ENCODE measurements at places on chromosomes 5 and 9.

DNA sequence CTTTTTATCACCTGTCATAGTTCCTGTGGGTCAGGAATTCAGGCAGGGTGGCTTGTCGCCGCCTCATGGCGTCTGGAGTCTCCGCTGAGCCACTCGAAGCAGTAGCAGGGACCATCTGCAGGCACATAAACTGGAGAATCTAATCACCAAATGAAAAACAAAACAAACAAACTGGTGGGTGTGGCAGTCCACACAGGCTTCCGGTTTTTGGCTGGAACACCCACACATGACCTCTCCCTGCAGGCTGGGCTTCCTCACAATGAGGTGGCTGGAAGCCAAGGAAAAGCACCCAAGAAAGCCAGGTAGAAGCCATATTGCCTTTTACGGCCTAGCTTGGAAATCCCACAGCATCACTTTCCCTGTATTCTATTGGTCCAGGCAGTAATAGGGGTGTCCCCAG is 197.0 kb downstream of the SYK start:
- DNase-seq, result no peak

DNA sequence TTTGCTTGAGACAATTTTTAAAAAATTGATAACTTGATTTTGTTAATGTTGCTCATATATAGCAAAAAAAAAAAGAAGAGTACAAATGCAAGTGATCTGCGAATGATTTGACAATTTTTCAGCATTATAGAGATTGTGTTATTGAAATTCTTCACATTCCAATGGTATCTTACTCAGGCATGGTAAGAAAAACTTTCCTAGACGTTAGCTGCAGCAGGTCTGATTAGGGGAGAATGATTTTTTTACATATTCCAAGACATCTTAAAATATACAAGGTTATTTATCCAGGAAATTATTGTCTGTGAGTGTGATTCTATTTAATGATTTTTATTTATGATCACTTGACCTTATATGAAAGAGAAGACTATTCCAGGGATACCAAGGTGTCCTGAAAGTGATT is 361.9 kb downstream of the MAT2B start:
- DNase-seq, result no peak

GRCh38 chr5:112436144-112436543 is 17.1 kb upstream of the EPB41L4A start:
- DNase-seq, result no peak

GRCh38 chr9:105908069-105908468 is 213.7 kb downstream of the TMEM38B start:
- DNase-seq, result no peak

- DNase-seq, result no peak
Observed at GRCh38 chr5:68255305-68256120, 40.0 kb downstream of the PIK3R1 start.

DNA sequence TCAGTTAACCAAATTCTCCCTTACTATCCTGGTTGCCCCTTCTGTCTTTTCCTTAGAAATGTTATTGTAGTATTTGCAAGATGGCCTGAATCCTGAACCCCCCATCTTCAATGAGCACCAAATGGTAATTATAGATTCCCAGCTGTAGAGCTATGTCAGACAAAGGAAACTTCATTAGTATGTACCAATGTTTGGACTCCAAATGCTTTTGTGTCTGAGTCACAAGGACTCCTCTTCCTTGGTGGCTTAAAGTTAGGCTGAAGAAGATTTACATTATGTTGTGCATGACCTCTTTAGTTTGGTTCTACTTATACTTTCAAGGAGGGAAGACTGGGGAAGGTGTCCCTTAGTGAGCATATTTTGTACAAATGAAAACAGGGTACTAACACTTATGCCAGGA is 105.9 kb upstream of the CDKN2B start:
- DNase-seq, result no peak

DNA sequence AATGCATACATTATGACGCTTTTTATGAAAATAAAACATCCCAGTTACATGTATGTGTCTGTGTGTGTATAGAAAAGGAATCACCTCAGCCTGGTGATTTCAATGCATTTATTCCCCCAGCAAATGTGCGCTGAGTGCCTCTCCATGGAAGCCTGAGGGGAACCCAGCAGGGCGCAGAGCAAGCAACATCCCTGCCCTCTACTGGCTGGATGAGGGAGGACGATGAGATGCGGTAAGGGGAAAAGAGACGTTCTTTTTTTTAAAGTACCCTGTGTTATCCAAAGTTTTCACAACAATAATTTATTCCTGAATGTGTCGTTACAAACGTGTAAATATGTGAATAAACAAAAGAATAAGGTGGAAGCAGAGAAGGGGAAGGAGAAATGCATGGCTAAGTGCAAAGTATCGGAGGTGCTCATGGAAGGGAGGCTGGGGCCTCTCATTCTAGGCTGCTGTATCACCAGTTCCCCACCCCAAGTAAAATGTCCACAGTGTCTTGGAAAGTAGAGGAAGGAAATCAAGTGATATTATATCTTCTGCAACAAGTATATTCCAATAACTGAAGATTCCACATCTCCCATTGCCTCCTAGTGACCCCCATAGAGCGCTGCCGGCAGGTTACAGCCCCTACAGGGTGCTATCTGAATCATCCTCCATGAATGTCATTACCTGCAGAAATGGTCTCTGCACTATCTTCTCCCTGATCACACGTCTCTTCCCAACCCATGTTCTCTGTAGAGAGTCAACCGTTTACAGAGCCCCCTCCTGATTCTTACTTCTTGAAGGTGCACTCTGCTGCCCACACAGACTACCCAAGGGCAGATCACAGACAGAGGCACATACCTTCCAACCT is 13.0 kb upstream of the ABLIM3 start:
- DNase-seq, result peak; percentile 63

DNA sequence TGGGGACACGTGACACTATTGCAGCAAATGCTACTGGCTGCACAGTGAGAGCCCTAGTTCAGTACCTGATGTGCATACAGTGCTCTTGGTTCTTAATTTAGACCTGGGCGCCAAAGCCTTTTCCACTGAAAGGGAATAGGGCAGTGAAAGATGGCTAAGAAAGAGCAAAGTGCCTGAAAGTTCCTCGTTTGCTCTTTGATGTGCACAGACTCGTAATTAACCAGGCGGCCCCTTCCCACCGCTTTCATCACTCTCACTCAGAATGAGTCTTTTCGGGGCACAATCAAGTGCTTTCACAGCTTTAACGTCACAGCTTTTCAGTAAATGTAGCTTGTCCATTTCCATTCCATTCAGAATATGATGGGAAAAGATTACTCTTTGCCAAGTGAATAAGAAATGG is 116.6 kb upstream of the ADRA1B start:
- no peak for DNase-seq

DNA sequence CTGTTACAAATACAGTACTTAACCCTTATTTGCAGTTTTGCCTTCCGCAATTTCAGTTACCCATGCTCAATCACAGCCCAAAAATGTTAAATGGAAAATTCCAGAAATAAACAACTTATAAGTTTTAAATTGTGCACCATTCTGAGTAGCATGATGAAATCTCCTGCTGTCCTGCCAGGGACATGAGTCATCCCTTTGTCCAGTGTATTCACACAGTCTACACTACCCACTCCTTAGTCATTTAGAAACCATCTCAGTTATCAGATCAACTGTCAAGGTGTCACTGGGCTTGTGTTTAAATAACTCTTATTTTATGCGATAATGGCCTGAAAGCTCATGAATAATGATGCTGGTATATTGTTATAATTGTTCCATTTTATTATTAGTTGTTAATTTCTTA is 95.8 kb downstream of the PLCXD3 start:
- no peak for DNase-seq

GRCh38 chr5:169764018-169764378 is 126.9 kb downstream of the DOCK2 start:
- DNase-seq, result no peak

- no peak for DNase-seq
Observed at GRCh38 chr9:109627042-109627441, 128.9 kb upstream of the PTPN3 start.

GRCh38 chr5:178216088-178216534 is 11.8 kb downstream of the HNRNPAB start:
- DNase-seq, result no peak

GRCh38 chr9:110750272-110750671 is 81.7 kb downstream of the MUSK start:
- DNase-seq, result no peak

DNA sequence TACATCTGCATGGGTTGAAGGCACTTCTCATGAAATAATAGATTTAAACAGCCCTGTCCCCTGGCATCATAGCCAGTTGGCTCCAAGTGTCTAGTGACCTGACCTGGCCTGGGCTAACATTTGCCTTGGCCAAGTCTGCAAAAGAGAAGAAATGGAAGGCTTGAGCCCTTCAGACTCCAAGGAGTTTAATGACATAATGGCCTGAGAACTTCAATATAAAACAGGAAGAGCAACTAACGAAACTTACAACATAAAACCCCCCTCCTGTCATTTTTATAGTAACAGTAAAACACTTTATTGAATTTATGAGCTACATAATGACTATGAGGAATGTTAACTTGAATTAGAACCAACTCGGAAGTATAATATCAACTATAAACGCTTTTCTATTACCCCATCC is 218.8 kb upstream of the TBCA start:
- DNase-seq, result no peak
